ENCODE measurements at places on chromosomes 16 and 17.
A peak's percentile ranks its signal among the peaks of the same experiment; 100 is the strongest.

DNA sequence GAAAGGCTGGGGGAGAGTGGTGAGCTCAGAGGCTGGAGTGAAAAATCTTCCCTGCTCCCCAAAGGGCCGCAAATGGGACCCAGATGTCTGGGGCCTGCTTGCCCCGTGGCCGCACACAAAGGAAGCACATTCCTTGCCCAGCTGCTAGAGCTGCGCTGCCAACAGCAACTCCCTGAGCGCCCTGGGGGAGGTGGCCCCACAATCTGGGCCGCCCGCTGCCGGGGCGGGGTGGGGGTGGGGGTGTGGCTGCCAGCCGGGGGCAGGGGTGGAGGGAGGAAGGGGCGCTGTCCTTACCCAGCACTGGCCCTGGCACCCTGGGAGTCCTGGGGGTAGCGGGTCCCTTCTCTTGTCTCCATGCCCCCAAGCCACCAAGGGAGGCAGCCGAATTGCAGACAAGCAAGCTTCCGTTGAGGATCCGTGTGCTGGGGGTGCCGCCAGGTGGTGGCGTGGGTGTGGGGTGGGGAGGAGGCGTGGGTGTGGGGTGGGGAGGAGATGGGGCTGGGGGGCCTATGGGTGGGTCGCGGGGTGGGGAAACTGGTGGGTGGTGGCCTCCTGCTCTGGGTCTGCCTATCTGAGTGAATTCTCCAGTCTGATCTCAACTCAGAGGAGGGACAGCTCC is 48.4 kb upstream of the PABPN1L start:
- no peak for DNase-seq

DNA sequence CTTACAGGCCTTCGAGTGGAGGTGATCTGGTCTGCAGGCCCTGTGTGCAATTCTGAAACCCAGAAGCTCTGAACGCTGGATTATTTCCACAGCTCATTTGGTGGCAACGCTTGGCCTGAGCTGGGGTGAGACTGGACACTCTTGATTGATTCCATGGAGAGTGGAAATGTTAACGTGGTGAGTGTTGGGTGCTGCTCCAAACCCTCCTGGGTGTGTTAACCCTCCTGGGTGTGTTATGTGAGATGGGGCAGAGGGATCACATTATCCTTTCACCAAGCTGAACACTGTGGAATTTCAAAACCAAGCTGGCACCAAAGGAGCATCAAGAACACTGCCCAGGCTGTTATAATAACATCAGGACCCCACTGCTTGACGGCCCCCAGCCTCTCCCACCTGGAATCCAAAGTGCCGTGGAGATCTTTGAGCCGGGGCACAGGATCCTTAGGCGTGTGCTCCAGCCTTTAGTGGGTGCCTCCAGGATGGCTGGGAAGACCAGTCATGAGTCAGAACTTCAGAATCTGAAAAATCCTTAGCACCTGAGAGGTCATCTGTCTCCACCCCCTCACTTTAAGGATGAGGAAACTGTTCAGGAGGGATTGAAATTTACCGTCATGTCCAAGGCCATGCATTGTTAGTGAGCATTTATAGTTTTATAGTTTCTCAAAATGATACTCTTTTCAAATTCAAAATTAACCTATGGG is 75.0 kb downstream of the RPTOR start:
- no peak for DNase-seq

GRCh38 chr17:6052926-6053325 is 17.3 kb upstream of the WSCD1 start:
- DNase-seq: no peak

GRCh38 chr16:79601931-79602627 is 1.5 kb upstream of the MAF start:
- DNase-seq: peak; percentile 67

GRCh38 chr17:42818379-42818778 is 5.7 kb downstream of the BECN1 start:
- DNase-seq: no peak

- DNase-seq: no peak
Observed at GRCh38 chr16:63785170-63785569, 1336.7 kb downstream of the CDH11 start.

DNA sequence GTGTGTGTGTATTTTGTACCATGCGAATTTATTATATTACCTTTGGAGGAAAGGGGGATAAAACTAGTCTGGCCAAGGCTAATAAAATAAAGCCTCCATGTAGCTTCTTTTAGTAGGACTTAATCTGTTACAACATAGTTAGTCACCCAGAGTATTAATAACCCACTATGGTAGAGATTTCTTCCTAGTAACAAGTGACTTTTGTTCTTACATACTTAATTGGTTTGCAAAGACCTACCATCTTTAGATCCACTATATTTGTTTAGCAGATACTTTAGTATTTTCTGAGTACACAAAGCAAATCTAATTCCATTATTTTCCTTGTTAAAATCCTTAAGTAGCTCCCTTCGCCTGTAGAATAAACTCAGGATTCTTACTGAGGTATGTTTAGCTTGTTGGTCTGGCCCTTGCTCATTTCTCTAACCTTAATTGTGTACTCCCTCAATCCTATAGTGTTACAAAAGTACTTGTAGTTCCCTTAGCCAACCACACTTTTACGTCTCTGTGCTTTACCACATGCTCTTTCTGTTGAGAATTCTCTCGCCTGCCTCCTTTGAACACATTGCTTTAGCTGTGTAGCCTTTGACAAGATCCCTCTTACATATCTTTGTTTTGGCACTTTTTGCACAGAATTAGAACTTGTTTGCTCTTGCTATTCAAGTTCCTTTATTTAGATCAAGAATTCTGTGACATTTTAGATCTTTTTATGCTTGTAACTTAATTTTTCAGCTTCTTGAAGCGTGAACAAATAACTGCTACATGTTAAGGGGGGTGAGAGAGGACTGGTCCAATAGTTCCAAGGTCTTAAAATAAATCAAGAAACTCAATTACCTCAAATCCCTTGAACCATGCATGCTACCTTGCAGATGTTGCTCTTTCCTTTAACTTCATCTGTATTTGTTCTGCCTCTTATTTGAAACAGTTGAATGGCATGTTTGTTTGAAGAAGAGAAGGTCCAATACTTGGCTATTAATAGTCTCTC is 23.8 kb downstream of the CLTC start:
- peak; percentile 38 for DNase-seq

GRCh38 chr16:69111216-69111875 is 5.9 kb downstream of the HAS3 start:
- DNase-seq: no peak

DNA sequence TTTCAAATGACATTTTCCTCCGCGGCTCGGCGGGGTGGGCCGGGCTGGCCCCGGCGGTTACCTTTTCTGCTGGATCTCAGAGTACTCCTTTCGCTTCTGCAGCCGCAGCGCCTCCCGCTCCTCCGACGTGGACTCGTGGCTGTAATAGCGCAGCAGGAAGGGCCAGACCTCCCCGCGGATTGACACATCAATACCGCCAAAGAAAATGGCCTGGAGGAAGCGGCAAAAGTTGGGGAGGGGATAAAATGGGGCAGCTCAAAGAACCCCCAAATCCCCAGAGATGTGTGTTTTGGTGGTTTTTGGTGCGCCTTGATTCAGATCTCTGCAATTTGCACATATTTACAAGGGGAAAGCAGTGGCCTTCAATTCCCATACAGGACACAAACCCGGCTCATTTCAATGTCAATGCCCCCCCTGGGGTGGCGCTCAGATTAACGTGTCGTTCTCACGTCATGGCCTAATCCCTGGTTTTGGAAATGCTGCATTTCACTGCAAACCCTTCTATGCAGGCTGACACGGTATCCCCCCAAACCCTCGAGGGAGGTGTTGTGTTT is 85.9 kb downstream of the TBC1D16 start:
- DNase-seq: no peak

- no peak for DNase-seq
Observed at GRCh38 chr16:9092282-9092977, 986 bp downstream of the HAPSTR1 start.

GRCh38 chr17:75774991-75775668 is 9.5 kb upstream of the UNK start:
- DNase-seq: peak; percentile 11

- no peak for DNase-seq
Observed at GRCh38 chr16:28038409-28038808, 25.1 kb downstream of the GSG1L start.

DNA sequence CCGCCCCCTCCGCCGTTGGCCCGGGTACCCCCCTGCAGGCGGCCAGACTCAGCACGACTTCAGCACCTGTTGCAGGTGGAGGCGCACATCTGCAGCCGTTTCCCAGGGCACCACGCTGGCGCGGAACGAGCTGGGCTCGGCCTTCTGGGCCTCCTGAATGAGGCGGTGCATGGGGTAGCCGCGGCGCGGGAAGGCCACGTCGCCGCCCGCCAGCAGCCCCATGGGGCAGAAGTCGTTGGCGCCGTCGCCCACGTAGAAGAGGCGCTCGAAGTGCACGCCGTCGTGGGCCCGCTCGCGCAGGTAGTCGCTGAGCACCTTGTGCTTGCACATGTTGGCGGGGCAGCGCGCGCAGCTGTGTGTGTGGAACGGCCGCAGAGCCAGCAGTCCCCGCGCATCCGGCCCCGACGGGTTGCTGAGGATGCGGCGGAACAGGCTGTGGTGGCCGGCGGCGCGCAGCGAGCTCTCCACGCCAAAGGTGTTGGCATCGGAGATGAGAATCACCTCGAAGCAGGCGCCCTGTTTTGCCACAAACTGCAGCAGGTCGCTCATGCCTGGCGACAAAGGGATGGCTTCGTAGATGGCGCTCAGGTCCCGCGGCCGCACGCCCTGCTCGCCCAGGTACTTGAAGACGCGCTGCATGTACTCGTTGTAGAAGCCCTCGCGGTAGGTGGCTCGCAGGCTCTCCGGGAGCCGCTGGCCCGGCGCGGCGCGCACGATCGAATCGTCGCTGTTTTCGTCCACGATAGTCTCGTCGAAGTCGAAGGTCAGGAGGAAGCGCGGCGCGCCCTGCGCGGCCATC is 6.2 kb downstream of the PHOSPHO1 start:
- no peak for DNase-seq

DNA sequence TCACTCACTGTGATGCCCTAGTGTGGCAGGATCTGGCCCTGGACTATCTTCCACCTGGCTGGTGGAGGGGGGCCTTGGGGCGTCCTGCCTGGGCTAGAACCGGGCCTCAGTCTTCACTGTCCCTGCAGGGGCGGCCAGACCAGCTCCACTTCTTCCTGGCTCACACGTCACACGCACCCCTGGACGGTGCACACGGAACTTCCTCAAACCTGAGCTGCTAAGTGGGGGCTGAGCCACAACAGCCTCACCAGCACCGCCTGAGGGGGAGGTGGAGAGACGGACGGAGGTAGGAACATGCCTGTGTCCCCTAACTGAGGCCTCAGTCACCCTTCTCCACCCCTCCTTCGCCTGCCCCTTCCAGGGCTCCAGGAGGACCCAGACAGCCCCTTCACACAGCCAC is 36.6 kb downstream of the TIMM22 start:
- peak; percentile 6 for DNase-seq

- DNase-seq: no peak
Observed at GRCh38 chr16:84843149-84844048, 23.6 kb downstream of the CRISPLD2 start.

DNA sequence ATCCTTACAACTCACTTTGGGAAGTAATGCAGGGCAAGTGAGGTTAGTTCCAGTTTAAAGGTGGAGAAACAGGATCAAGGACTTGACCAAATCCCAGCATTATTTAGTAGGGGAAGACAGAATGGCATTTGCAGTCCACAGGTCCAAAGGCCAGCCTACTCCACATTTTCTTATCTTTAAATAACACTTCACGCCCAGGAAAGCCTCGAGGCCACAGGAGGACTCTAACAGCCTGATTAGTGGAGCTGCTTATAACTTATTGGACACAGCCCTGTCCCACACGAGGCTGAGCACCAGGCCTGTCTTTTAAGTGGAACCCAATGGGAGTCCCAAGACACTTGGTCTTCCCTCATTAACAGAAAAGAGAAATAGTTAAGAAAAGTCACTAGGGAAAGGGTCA is 12.1 kb upstream of the HYDIN start:
- no peak for DNase-seq

DNA sequence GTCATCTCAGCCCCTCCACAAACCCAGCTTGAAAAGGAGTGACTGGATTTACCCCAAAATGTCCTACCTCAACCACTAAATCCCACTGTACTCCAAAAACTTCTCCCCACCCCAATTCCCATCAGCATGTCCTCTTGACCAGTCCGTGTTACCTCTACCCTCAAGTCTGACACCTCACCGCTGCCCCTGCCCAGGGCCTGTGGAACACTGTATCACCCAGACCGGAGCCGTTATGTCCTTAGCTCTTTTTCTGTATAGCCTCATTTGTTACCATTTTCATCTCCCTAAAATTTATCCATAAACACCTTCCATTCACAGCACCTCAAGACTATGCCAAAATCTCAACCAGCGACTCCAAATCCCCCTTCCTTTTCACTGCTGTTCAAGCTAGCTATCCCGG is 2.4 kb downstream of the PHF23 start:
- no peak for DNase-seq

GRCh38 chr17:39098588-39098987 is 52.8 kb downstream of the PLXDC1 start:
- DNase-seq: peak; percentile 13

GRCh38 chr17:44999433-44999832 is 31.3 kb upstream of the C1QL1 start:
- DNase-seq: no peak

DNA sequence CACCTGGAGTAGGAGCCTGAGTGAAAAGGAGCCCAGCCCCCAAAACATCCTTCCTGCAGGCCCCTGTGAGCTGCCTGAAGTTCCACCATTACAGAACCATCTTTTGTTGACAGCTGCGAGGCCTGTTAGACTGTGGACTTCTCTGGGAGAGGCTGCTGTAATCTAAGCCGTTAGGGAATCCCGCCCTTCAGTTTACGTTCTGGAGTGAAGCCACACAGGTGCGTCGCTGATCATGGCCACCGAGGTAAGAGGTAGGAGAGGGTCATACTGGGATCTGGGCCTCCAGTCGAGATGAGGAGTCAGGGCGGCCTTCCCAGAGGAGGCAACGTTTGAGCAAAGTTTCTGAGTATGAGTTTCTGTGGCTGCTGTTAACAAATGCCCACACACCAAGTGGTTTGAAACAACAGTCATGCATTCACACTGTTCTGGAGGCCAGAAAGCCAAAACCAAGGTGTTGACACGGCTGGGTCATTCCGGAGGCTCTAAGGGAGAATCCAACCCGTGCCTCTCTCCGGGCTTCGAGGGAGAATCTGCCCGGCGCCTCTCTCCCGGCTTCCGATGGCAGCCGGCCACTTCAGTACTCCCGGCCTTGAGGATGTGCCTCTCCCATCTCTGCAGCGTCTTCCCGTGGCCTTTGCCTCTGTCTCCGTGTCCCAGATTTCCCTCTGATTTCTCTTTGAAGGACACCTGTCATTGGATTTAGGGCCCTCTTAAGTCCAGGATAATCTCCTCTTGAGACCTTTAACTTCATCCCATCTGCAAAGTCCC is 26.6 kb upstream of the ATP2C2 start:
- DNase-seq: no peak

- no peak for DNase-seq
Observed at GRCh38 chr16:50841081-50841886, 99.4 kb downstream of the CYLD start.

DNA sequence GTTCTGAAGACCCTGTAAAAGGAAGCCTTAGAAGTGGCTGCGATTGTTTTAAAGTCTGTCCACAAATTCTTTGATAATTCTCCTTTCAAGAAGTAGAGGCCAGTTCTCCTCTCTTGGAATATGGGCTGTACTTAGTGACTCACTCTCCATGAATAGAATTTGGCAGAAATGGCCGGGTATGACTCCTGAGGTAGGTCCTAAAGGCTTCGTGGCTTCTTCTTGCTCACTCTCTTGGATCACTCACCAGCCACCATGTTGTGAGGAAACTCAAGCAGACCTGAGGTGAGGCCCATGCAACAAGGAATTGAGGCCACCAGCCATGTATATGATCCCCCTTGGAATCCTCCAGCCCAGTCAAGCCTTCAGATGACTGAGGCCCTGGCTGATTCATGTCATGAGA is 75.8 kb downstream of the WWOX start:
- DNase-seq: no peak

- DNase-seq: no peak
Observed at GRCh38 chr17:40313668-40314583, 4.9 kb downstream of the RARA start.

Data from CD14-positive monocyte (primary cell).